GM12891 (cell line): ENCODE measurements at places on chromosomes 7 and 10.

- DNase-seq: no peak
Measured at GRCh38 chr7:80505900-80506500, 5.9 kb downstream of the GNAT3 start.

GRCh38 chr10:123997486-123998196 lies 95.8 kb downstream of the CHST15 start:
- peak; percentile 2 for DNase-seq

DNA sequence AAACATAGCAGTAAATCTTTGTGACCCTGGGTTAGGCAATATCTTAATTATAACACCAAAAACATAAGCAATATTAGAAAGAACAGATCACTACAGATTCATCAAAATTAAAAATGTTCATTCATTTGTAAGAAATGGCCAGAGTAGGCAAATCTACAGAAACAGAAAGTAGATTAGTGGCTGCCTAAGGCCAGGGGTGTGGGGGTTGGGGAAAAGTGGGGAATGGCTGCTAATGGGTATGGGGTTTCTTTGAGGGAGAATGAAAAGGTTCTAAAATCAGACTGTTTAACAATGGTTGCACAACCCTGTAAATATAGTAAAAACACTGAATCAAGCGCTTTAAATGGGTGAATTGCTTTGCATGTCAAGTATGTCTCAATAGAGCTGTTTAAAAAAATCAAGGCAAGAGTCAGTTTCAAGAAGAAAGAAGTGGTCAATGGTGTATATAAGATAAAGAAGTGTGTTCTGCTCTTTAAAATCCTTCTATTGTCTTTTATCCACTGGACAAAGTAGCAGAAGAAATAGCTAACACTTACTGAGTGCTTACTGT lies 42.6 kb downstream of the CDK6 start:
- DNase-seq: no peak

GRCh38 chr7:91628742-91629141 lies 251.8 kb downstream of the MTERF1 start:
- DNase-seq: no peak

- DNase-seq: no peak
Measured at GRCh38 chr10:124009231-124010015, 84.0 kb downstream of the CHST15 start.
